ENCODE measurements at places on chromosomes 11 and 22.

- no peak for DNase-seq
Observed at GRCh38 chr22:17199003-17199731, 20.1 kb downstream of the ADA2 start.

DNA sequence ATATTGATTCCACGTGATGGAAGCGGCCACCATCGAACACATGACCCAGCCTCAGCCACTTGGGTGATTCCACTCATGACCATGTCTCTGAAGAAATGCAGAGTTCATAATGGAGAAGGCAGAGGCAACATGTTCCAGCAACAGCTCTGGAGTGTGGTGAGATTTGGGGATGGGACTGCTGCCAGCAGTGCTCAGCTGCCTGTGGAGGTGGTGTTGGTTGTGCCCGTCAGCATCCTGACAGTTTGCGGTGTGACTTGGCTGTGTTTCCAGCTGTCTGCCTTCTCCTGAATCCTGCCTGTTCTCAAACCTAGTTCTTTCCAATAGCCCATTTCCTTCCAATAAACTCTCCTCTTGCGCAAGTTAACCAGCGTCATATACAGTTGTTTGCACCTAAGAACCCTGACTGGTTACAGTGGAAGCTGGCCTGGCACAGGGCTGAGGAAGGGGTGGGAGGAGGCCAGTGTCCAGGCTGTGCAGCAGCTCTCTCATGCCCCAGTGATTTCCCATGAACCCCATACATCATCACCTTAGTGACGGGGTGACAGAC lies 22.0 kb upstream of the OR8B8 start:
- DNase-seq = no peak

- peak; percentile 80 for DNase-seq
Observed at GRCh38 chr11:9001736-9002135, 2.1 kb downstream of the NRIP3 start.

DNA sequence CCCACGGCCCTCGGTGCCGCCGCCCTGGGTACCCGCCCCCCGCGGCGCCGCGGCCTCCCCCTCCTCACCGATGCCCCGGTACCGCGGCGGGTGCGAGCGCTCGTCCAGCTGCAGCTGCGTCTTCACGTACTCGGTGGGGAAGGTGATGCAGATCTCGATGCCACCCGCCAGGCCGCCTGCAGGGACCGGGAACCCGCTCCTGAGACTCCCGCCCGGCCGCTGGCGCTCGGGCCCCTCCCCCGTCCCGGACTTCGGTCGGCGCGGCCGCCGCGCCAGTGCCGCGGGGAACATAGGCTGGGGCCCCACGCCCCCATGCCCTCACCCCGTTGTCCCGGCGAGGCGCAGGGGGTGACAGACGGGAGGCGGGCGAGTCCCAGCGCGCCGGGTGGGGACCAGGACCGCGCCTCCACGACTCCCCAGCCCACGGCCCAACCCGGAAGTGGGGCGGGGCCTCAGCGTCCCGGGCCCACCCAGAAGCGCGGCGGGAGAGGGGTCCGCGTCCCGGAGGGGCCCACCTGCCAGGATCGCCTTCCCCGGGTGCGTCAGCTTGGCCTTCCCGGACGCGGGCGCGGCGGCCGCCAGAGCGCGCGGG lies 375 bp downstream of the SLC25A1 start:
- DNase-seq = no peak

Measured in KG1 (cell line).